ENCODE measurements at places on chromosomes 5 and 9. TPM values are rescaled to one million over a fixed set of nuclear protein-coding genes. Genes with fewer than 3 reads are reported as not detected.

Gene ENHO
- 0.37 TPM for total RNA-seq

DNA sequence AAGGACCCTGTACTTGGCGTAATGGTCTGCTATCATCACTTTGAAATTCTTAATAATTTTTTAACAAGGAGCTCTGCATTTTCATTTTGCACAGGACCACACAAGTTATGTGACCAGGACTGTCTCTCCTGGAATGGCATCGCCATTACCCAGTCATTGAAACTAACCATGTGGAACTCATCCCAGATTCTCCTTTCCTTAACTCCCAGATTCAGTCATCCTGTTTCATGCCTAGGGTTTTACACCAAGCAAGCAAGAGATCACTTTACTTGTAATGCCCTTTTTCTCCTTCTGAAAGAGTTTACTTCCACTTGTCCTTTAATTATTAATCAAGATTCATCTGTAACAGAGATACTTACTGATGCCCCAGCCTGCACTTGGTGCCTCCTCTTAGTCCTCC, 12.0 kb downstream of the FRMD3 start:
- H3K4me3 ChIP-seq, result no peak overlapping the region
- no peak overlapping the region for H3K27ac ChIP-seq
- peaks cover 1% of the 10 kb centered on the region for H3K27me3 ChIP-seq
- no peaks in the 10 kb centered on the region for H3K4me1 ChIP-seq

Gene QRFP
- not detected for total RNA-seq

Gene TMEM215
- not detected for total RNA-seq

Gene TOR4A
- 6.1 TPM for total RNA-seq

GRCh38 chr5:56580864-56581263, 234.5 kb upstream of the MAP3K1 start:
- H3K36me3 ChIP-seq, result no peaks in the 10 kb centered on the region
- H3K4me1 ChIP-seq, result no peaks in the 10 kb centered on the region
- DNase-seq, result no peak
- H3K27ac ChIP-seq, result no peak overlapping the region
- H3K4me3 ChIP-seq, result no peak overlapping the region

DNA sequence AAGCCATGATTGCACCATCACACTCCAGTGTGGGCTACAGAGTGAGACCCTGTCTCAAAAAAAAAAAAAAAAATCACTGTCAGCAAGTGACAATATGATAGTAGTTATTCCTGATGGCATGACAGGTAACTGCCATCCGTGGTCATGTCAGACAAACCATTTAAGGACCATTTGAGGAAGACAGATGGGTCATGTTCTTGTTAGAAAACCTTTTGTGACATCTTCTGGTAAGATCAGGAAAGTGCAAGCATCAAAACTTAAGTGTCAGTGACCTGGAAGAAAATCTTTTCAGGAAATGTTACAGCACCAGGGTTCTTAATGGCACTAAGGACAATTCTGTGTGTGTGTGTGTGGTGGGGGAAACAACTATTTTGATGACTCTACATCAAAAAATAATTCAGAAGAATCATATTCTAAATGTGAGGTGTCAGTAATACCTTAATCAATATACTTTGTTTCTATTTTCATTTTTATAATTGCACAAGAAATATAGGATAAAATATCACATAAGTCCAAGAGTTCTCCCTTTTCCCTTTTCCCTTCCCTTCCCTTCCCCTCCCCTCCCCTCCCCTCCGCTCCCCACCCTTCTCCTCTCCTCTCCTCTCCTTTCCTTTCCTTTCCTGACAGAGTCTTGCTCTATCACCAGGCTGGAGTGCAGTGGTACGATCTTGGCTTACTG, 17.8 kb downstream of the SLC38A9 start:
- H3K27me3 ChIP-seq, result no peaks in the 10 kb centered on the region
- no peak overlapping the region for H3K27ac ChIP-seq
- no peak overlapping the region for H3K4me3 ChIP-seq
- no peak for DNase-seq
- H3K4me1 ChIP-seq, result no peaks in the 10 kb centered on the region
- peaks cover 4% of the 10 kb centered on the region for H3K36me3 ChIP-seq

DNA sequence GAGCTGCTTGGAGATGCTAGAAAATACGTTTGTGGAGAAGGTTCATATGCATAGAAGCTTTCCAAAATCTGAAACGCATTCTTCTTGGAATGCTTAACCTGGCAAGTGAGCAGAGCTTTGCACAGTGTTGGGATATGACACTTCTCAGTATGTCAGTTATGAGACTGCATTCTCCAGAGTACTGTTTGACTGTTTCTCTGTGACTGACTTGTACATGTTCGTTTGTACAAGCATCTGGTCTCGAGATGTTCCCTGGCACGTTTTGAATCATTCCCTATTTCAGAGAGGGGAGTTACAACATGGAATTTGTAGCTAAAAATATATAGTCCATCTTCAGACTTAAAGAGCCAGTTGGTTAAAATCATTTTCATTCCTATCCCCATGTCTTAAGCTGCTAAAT, 272.4 kb downstream of the ARRDC3 start:
- H3K4me3 ChIP-seq, result no peak overlapping the region
- no peaks in the 10 kb centered on the region for H3K36me3 ChIP-seq
- peaks cover 2% of the 10 kb centered on the region for H3K27me3 ChIP-seq

DNA sequence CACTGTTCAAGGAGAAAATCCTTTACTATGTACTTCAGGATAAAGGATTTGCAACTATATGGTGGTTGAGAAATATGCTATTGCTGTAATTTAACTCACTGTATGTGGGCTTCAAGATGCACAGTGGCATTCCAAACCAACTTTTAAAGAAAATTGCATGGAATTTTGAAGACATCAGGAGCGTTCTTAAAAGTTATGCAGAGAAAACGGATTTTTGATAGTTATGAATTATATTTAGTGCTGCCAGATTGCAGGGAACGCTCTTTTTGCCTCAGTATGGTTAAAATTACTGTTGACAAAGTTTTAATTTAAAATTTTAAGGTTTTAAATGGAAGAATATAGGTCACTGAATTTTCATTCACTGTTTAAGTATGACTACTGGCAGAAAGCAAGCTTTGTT, 336.1 kb upstream of the EFNA5 start:
- DNase-seq, result no peak
- peaks cover 6% of the 10 kb centered on the region for H3K4me1 ChIP-seq
- no peaks in the 10 kb centered on the region for H3K36me3 ChIP-seq
- no peak overlapping the region for H3K27ac ChIP-seq
- no peaks in the 10 kb centered on the region for H3K27me3 ChIP-seq

- no peak overlapping the region for H3K27ac ChIP-seq
- no peak overlapping the region for H3K4me3 ChIP-seq
- peaks cover 2% of the 10 kb centered on the region for H3K4me1 ChIP-seq
Measured at GRCh38 chr5:139282197-139282557, 11.4 kb upstream of the MATR3 start.

DNA sequence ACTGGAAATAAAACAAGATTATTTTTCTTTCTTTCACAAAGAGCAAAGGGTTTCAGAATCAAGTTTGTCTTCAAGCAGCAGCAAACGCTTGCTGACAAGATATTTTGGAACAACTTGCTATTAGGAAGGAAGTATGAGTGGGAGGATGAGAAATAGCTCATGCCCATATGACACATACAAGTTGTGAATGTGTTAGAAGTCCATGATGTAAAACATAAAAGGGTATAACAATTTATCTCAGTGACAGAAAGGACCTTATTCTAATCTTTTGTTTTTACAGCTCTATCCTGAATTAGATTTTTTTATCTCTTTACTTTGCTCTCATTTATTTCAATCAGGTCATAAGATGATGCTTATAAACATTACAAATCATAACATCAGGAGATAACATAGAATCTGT, 516.6 kb upstream of the MEF2C start:
- H3K4me3 ChIP-seq, result no peak overlapping the region
- H3K27ac ChIP-seq, result no peak overlapping the region
- H3K36me3 ChIP-seq, result no peaks in the 10 kb centered on the region
- H3K4me1 ChIP-seq, result no peaks in the 10 kb centered on the region
- no peak for DNase-seq

- H3K27me3 ChIP-seq, result no peaks in the 10 kb centered on the region
- H3K27ac ChIP-seq, result no peak overlapping the region
- no peaks in the 10 kb centered on the region for H3K4me1 ChIP-seq
- H3K36me3 ChIP-seq, result no peaks in the 10 kb centered on the region
- no peak overlapping the region for H3K4me3 ChIP-seq
- DNase-seq, result no peak
Measured at GRCh38 chr5:89946508-89946907, 463.0 kb downstream of the CETN3 start.

GRCh38 chr5:151053796-151054462, 26.9 kb downstream of the TNIP1 start:
- no peaks in the 10 kb centered on the region for H3K4me1 ChIP-seq
- no peak overlapping the region for H3K4me3 ChIP-seq
- no peak overlapping the region for H3K27ac ChIP-seq
- no peaks in the 10 kb centered on the region for H3K27me3 ChIP-seq

Measured in CD4-positive, CD25-positive, alpha-beta regulatory T cell (primary cell).